NCI-H1694 treated with DMSO at 0.1 percent for 48 hours (cell line): ENCODE measurements at places on chromosomes 11 and 22.

DNA sequence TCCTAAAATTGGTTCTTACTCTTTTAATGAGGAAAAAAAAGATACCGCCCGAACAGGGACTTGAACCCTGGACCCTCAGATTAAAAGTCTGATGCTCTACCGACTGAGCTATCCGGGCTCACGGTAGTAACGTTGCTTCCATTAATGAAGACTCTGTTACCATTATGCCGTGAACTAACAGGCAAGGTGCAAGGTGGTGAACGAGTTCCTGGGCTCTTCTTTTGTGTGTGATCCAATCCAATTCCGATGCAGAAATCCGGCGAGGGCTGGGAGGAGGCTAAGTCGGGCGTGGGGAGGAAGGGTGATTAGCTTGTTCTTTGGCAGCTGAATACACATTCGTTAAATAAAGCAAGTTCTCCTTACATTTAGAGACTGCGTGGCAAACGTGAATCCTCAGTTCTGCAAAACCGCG, 49.0 kb downstream of the OR4D9 start:
- peak; percentile 46 for DNase-seq

DNA sequence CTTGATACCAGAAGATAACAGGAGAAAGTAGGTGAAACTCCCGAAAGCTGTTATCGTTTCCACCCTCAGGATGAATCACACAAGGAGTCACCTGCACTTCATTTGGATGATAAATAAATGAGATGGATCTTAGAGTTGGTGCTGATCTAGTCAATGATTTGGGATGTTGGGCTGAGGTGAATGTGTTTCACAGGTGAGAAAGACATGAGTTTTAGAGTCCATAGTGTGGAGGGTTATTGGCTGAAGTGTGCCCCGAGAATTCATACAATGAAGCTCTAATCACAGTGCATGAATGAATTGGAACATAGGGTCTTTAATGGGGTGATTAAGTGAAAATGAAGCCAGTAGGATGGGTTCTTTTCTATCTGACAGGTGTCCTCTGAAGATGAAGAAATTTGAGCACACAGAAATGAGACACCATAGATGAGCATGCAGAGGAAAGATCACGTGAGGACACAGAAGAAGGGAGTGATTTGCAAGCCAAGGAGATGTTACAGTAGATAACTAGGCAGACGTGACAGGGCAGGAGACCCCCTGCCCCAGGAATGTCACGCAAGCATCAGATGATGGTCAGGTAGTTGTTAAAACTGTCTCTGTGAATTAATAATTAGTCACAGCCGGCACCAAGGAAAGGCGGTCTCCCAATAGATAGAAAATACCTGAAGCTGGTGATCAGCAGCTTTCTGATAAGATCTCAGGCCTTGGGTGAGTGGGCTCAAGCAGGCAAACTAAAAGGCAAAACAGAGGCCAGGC, 60.3 kb upstream of the IGLL5 start:
- DNase-seq: no peak

- DNase-seq: no peak
These were observed 125.9 kb upstream of the SYT13 start for GRCh38 chr11:45412051-45412471.

- DNase-seq: no peak
These were observed 14.7 kb downstream of the SSH3 start for GRCh38 chr11:67317888-67318555.
